ENCODE measurements at places on chromosomes 16 and 17.

GRCh38 chr17:29949696-29950095 is 8.3 kb downstream of the EFCAB5 start:
- no peak for DNase-seq

- no peak for DNase-seq
These were observed 1.4 kb upstream of the WDR45B start for GRCh38 chr17:82649501-82650261.

GRCh38 chr16:10995565-10995964 is 51.2 kb downstream of the CLEC16A start:
- no peak for DNase-seq

GRCh38 chr17:68296217-68297191 is 5.2 kb downstream of the ARSG start:
- DNase-seq: peak; percentile 31

DNA sequence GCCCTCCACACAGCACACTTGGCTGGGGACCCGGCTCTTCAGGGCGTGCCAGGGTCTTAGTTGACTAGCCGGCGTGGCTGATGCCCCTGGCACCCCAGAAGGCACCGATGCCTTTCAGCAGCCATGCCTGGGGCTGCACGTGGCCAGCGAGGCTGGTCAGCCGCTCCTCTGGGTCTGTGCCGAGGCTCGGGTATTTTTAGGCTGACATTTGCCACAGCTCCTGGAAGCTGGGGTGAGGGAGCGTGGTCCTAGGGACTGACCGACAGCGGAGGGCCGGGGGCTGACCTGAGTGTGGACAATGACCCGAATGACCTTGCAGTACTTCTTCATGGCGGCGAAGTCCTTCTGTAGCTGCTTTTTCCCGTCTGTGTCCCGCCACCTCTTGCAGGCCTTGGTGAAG is 3.9 kb downstream of the RPL3L start:
- no peak for DNase-seq

- DNase-seq: no peak
These were observed 484 bp downstream of the FZD2 start for GRCh38 chr17:44557651-44558285.

DNA sequence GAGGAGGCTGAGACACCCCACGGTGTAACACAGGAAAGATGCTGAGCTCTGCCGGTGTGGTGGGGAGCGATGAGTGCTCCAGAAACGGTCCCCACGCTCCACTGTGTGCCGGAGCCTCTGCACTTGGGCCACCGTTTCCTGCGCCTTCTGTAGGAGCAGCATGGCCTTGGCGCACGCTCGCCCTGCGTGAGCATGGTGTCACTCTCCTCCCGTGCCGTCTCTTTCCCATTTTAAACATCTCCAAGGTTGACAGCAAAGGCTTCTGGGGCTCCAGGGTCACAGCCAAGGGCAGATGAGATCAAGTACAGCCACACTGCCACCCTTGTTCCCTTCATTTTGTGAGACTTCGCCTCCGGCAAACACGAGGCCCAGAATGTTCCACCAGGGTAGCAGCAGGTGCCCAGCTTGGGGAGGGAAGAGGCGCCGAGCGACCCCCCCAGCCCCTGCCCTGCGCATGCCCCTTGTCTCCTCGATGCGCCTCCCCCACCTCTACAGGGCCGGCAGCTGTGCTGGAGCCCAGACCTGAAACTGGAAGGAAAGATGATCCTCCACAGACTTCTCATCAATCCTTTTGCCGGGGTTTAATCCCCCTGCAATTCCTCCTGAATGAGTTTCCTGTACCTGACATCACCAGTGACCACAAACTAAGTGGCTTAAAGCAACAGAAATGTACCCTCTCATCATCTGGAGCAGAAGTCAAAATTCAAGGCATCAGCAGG is 19.9 kb upstream of the OSGIN1 start:
- no peak for DNase-seq

- no peak for DNase-seq
These were observed 11.1 kb downstream of the IL4R start for GRCh38 chr16:27324851-27325301.

- no peak for DNase-seq
These were observed 3.0 kb downstream of the SYNGR3 start for GRCh38 chr16:1992704-1993317.

DNA sequence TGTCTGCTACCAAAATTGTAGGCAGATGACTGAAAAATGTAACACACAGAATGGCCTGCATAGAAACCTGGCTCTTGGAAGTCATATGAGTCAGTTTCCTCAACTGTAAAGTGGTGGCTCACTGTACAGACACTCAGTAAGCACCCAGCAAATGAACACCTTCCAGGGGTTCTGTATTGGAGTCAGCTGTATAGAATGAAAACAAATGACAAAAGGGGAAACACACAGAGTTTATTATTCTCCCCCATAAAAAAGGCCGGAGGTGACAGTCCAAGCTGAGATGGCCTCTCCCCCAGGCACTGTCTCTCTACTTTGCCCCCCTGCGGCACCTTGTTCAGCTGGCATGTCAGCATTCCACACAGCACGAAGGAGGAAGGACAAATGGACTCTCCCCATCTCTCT is 6.2 kb upstream of the MEOX1 start:
- no peak for DNase-seq

- no peak for DNase-seq
These were observed 331.7 kb downstream of the SOX9 start for GRCh38 chr17:72452286-72453173.

DNA sequence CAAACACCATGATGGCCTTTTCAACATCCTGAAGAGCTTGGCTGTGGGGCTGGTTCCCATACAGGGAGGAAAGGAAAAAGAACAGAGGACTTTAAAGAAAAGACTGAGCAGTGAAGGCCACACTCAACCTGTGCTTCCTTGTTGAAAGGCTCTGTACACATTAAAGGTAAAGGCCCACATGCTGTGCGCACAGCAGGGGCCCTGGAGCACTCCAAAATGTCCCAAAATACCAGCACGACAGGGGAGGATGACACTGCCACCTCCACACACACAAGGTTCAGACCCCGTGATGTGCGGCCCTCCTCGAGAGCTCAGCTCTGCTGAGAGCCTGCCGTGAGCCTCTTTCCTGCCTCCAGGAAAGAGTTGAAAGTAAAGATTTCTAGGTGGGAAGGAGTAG is 36.5 kb downstream of the FANCA start:
- DNase-seq: no peak

GRCh38 chr16:4273858-4274311 is 1.1 kb upstream of the TFAP4 start:
- peak; percentile 40 for DNase-seq

- DNase-seq: no peak
These were observed 10.9 kb downstream of the USP22 start for GRCh38 chr17:21031756-21032396.

DNA sequence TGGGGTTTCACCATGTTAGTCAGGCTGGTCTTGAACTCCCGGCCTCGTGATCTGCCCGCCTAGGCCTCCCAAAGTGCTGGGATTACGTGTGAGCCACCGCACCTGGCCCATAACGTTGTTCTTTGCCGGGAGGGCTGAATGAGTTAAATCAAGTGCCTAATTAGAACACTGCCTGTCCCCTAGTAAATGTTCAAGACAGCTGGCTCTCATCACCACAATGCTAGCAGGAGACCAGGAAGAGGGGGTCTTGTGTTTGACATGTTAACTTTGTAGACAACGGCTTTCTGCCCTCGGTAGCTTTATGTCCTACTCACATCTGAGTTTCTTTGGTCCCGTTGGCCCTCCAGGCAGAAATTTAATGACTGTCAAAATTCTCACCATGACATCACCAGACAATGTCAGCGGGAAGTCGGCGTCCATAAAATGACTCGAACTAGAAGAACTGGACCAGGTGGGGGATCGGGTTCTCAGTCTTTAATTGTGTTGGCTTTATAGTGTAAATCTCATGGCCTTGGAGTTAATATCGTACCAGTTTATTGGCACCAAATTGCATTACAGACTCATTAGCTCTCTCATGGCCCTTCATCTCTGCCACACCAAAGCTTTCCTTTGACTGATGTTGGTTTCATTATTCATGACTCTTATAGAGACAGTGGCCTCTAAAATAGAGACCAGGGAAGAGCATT is 11.4 kb upstream of the ITPRIPL2 start:
- DNase-seq: no peak

DNA sequence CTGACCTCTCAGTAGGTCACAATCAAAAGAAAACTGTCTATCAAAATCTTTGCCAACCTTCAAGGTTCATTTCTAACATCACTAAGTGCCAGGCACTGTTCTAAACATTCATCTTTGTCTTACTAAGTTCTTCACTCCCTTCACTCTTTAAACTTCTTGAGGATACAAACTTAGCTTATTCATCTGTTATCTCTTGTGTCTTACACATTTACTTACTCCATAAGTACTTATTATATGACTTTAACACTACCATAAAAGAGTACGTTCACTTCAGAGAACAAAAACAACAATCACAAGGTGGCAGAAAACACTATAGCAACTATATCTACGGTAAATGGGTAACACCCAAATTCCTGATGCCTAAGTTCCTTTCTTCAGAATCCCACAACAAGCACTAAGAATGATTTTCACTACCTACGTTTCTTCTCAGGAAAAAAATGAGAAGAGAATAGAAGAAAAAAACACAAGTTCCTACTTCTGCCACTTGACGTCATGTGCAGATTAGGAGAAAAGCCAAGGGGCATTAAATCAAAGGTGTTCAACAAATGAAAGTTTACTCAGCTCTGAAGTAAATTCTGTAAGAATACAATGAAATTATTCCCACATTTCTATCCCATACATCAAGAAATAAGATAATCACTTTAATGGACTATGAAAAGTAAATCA is 29.2 kb downstream of the KANSL1 start:
- DNase-seq: no peak

DNA sequence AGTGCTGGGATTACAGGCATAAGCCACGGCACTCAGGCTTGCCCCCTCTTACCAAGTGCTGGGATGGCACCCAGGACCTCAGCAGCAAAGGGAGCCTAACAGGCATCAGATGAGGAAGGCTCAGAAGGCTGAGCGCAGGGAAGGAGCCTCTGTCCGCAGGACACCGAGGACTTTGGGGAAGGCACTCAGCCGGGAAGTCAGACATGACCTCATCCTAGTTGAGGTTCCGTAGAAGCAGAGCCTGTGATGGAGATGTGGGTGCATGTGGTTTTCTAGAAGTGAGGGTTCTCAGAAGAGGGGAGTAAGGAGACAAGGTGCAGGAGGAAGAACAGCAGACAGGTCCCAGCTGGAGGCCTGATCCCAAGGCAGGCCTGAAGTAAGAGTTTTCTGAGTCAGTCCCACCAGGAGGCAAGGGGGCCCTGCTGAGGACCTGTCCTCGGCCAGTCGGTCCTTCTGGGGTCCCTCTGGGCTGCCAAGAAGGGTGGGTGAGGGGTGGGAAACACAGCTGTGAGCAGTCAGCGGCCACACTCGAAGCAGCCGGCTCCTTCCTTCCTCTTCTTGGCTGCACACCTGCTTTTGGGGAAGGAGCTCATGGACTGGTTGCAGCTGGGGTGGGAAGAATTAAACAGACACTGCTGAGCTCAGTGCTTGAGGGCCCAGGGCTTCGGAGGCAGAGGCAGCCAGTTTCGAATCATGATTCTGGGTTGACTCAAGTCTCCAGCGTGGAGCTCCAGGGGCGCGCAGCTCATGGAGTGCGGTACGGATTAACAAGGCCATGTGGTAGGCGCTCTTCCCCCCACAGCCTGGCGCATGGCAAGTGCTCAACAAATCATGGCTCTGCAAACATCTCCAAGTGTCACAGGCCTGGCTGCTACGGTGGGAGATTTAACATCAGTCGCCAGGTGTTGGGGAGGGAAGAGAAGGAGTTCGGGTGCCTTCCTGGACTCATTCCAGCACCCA is 38.9 kb upstream of the SNN start:
- no peak for DNase-seq

GRCh38 chr16:24883714-24884151 is 38.0 kb downstream of the SLC5A11 start:
- DNase-seq: no peak

- no peak for DNase-seq
These were observed 111.1 kb downstream of the SDK2 start for GRCh38 chr17:73533127-73533526.

- no peak for DNase-seq
These were observed 8.3 kb downstream of the ABCC3 start for GRCh38 chr17:50642722-50643656.

DNA sequence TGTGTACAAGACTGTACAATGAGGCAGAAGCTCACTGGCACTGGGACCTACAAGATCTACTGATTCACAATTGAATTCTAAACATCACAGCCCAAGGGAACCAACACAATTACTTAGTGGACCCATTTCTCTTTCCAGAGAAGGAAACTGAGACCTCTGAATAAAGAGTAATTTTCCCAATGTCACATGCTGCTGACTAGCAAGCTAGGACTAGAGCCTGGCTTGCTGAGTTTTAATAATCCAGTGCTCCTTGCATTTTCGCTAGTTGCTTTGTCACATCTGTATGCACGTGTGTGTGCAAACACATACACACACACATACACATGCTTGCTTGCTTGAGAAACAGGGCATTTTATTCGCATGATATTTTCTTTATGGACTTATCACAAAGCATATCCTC is 3.9 kb upstream of the LPO start:
- DNase-seq: no peak

GRCh38 chr17:2695243-2695960 is 16.2 kb downstream of the CLUH start:
- DNase-seq: no peak

DNA sequence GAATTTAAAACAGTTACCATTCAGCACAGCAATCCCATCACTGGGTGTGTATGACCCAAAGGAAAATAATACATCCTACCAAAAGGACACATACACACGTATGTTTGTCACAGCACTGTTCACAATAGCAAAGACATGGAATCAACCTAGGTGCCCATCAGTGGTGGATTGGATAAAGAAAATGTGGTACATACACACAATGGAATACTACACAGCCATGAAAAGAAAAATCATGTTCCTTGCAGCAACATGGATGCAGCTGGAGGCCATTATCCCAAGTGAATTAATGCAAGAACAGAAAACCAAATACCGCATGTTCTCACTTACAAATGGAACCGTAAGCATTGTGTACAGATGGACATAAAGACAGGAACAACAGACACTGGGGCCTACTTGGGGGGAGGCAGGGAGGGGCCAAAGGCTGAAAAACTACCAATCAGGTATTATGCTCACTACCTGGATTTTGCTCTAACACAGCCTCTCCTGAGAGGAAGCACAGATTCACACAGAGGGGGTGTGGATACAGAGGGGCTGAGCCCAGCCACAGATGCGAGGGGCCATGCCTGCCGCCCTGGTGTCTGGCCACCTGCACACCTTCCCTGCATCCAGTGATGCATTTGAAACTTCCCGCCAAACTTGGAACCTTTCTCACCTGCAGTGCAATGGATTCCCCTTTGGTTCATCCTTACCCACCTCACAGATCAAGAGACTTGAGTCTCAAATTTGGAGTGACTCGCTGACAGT is 55.9 kb downstream of the USP22 start:
- no peak for DNase-seq

- DNase-seq: no peak
These were observed 93.3 kb upstream of the NLRP1 start for GRCh38 chr17:5677620-5678019.
